Stomach (tissue), 19 donors: ENCODE measurements at places on chromosomes 1 and 21. TPM values are rescaled to one million over a fixed set of nuclear protein-coding genes. Genes with fewer than 3 reads are reported as not detected.

GRCh38 chr1:17973694-17974093 is 133.9 kb upstream of the IGSF21 start:
- DNase-seq = no peak

DNA sequence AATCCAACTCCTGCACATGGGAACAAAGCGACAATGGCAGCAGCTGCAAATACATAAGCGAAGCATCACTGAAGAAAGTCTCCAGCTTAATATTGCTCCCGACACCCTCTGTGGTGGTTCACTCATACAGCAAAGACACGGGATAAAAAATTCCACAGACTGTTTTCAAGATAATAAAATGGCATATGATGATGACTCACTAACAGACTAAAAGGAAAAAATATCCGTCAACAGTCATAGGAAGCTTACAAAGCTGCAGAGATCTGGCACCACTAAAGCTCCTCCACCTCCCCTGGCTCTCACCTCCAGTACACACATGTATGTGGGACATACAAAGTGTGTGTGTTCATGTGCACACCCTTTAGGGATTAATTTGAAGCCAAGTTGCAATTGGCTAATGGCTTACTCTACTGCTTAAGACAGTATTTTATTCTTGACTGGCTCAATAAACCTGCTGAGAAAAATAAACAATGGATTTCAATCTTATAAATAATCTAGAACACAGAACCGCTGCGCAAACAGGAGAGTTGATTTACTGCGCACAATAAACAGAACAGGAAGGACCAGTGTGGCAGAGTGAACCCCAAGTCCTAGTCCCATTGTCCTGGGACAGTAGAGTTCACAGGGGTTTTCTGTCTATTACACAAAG is 94.4 kb downstream of the SLC45A1 start:
- no peak for DNase-seq

RIPPLY3 gene
- total RNA-seq = not detected

- DNase-seq = no peak
These were observed 1.4 kb downstream of the MASP2 start for GRCh38 chr1:11045428-11046269.

- peak; percentile 74 for DNase-seq
These were observed 75.0 kb downstream of the RWDD3 start for GRCh38 chr1:95309031-95309471.

DNA sequence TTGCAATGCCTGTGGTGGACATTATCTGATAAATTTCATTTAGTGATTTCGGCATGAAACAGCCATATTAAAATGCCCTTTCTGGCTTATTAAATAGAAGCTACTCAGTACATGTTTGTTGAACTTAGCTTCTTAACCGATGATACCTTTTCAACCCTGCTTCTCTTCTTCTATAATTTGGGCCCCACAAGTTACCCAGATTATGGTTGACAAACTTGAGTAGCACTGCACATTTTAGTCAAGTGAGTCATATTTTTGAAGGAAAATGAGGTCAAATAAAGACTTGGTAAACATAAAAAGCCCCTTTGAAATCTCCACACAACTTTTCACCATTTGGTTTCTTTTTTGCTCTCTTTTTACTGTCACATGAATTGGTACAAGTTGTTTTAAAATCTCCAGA is 33.8 kb downstream of the GIPC2 start:
- DNase-seq = no peak

- DNase-seq = peak; percentile 2
These were observed 155.8 kb upstream of the BRINP3 start for GRCh38 chr1:190633488-190633887.

GRCh38 chr1:192903142-192903541 is 94.3 kb downstream of the RGS2 start:
- peak; percentile 34 for DNase-seq

DNA sequence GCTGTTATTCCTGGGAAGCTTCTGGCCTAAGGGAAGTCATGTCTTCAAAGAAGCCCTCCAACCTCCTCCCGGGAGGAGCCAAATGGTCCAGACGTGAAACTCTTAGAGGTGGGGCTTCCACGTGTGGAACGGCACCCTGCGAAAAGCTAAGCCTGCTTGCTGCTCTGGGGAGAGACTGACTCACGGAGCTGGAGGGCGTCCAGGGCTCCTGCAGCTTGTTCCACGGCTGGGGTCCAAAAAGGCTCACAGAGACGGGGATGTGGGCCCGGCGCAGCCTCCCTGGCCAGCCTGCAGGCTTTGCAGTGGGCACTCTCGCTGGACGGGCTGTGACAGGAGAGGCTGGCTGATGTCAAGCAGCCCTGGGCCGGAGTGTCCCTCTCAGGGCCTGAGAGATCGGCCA is 105.1 kb downstream of the COLGALT2 start:
- peak; percentile 31 for DNase-seq

GRCh38 chr1:41983451-41983850 is 64.7 kb upstream of the HIVEP3 start:
- no peak for DNase-seq

CRYAA gene
- not detected for total RNA-seq

DNA sequence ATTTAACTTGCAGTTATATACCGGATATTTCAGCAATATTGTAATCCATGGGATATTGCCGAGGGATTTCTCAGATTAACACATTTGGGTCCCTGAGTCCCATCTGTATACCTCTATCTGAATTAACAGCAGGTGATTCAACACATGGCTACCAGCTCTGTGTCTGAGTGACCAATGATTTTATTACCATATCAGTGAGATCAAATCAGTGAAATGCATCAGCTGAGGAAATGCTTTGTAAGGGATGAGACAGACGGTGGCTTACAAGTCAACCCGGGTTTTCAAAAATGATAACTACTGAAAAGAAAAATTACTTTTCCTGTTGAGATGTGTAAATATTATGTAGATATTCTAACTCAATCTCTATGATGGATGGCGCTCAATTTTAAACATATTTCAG is 504.1 kb upstream of the PKN2 start:
- no peak for DNase-seq

MRPL55 gene
- 41.5 TPM for total RNA-seq

COL16A1 gene
- 121 TPM for total RNA-seq
